Adipocyte (in vitro differentiated cells): ENCODE measurements at places on chromosomes 1 and 21.
A peak's percentile ranks its signal among the peaks of the same experiment; 100 is the strongest.

DNA sequence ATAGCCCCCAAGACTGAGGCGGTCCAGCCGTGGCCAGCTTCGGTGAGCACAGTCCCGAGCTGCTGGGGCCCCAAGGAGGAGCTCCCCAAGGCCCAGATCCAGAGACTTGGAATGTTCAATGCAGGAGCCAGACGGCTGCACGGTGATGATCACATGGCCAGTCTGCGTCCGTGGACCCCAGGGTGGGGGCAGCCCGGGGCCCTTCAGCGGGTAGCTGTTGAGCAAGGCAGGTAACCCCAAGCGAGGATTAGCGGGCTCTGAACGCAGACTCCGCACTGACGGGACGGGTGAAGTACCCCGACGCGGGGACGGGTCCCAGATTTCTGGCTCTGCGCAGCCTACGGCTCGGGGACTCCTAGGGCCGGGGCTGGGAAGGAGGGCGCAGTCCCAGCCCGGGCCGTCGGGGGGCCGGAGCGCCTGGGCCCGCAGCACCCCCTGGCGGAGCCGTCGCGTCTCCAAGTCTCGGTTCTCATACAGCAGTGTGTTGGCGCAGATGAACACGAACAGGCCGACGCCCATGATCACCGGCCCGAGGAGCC is 2.7 kb downstream of the TMEM200B start:
- no peak for DNase-seq

- no peak for DNase-seq
Observed at GRCh38 chr1:45800899-45801298, 2.5 kb upstream of the MAST2 start.

- no peak for DNase-seq
Observed at GRCh38 chr1:59022799-59023198, 239.0 kb upstream of the JUN start.

GRCh38 chr1:29960156-29960755 is 723.9 kb downstream of the PTPRU start:
- DNase-seq: no peak

DNA sequence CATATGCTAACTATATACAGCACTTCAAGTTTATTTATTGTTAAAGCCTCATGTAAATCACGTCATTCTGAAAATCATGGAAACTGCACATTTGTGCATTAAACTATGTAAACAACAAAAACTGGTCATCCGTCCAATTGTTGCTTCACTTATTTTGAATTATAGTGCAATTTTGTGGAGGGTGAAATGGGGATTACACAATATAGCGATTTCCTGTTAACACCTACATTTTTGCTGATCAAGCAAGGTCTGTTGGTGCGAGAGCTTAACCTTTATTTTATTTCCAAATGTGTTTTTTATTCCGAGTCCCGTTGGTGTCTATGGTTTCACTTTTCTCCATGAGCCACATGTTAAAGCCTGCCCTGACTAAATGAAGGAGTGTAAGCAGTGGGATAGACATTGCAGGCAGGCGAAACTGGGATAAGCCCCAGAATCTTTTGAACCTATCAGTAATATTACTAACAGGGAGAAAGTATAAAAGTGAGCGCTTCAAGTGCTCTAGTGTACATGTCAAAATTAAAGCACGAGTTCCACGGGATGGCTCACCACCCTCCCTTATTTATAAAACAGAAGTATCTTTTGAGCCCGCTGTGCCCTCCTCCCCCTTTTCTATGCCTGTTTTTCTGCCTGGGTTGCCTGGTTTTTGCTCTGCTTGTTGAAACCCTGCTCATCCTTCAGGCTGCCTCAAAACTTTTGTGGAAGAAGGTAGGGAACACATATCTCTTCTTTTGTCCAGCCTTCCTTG is 120.7 kb downstream of the NFIA start:
- peak; percentile 71 for DNase-seq

- no peak for DNase-seq
Observed at GRCh38 chr1:50981741-50982140, 11.7 kb downstream of the CDKN2C start.

GRCh38 chr1:1073743-1074587 is at the start of gene RNF223:
Gene RNF223, minus strand, starts transcription at chr1:1074306. Its CDS starts 1,740 bp downstream, at chr1:1072566.
- no peak for DNase-seq

DNA sequence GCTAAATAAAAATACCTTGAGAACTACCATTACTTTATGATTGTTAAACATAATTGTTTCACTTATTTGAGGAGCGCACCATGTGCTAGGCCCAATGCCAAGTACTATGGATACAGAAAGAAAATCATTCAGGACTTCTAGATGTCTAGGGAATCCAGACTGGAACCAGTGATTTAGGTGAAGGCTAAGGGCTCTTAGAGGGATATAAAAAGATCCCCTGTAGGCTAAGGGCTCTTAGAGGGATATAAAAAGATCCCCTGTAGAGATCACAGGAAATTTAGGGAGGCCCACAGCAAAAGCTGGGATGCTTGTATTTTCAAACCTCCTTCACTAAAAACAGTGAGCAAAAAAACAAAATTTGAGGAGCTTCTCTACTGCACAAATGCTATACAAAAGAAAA is 6.7 kb downstream of the TOR1AIP2 start:
- no peak for DNase-seq

DNA sequence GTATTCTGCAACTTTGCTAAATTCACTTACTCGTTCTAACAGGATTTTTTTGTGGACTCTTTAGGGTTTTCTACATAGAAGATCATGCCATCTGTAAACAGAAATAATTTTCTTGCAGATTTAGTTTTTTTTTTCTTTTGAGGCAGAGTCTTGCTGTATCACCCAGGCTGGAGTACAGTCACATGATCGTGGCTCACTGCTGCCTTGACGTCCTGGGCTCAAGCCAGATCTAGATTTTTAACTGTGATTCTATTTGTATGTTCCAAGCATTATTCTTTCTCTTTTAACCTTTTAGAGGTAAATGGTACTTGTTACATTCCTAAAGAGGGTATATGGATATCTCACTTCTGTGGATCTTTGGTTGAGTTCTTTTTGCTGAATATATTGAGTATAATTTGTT is 18.6 kb downstream of the FABP3 start:
- DNase-seq: peak; percentile 19

- DNase-seq: peak; percentile 16
Observed at GRCh38 chr1:159849626-159850366, 12.7 kb downstream of the VSIG8 start.
